Caco-2 (cell line): ENCODE measurements at places on chromosomes 13 and 19.

- H3K4me1 ChIP-seq: peaks cover 12% of the 10 kb centered on the region
- H3K27me3 ChIP-seq: no peaks in the 10 kb centered on the region
- no peaks in the 10 kb centered on the region for H3K36me3 ChIP-seq
- no peak overlapping the region for H3K27ac ChIP-seq
- no peak overlapping the region for H3K4me3 ChIP-seq
Measured at GRCh38 chr19:19774354-19775033, 41.6 kb upstream of the ZNF14 start.

- H3K4me3 ChIP-seq: no peak overlapping the region
- no peaks in the 10 kb centered on the region; the same call in 1 of the 2 replicates for H3K27me3 ChIP-seq
- H3K4me1 ChIP-seq: no peaks in the 10 kb centered on the region
- no peak overlapping the region for H3K27ac ChIP-seq
- no peaks in the 10 kb centered on the region for H3K36me3 ChIP-seq
Measured at GRCh38 chr19:39671739-39672363, 16.1 kb downstream of the LGALS16 start.

GRCh38 chr13:84659359-84659661, 777.0 kb upstream of the SLITRK1 start:
- H3K4me1 ChIP-seq: no peaks in the 10 kb centered on the region
- H3K4me3 ChIP-seq: no peak overlapping the region
- H3K27me3 ChIP-seq: no peaks in the 10 kb centered on the region
- DNase-seq: no peak
- no peak overlapping the region for H3K27ac ChIP-seq
- H3K36me3 ChIP-seq: no peaks in the 10 kb centered on the region

GRCh38 chr19:15115762-15116615, 8.8 kb downstream of the SYDE1 start:
- no peak overlapping the region for H3K27ac ChIP-seq
- no peak for DNase-seq
- peaks cover 5% of the 10 kb centered on the region for H3K36me3 ChIP-seq
- no peak overlapping the region for H3K4me3 ChIP-seq
- 0 out of 2 replicates have a peak, but pooled peaks cover 3% of the 10 kb centered on the region for H3K4me1 ChIP-seq

- no peaks in the 10 kb centered on the region for H3K27me3 ChIP-seq
- no peak overlapping the region for H3K27ac ChIP-seq
- 0 out of 2 replicates have a peak, but pooled peaks cover 6% of the 10 kb centered on the region for H3K4me1 ChIP-seq
- no peak overlapping the region for H3K4me3 ChIP-seq
- H3K36me3 ChIP-seq: no peaks in the 10 kb centered on the region
- no peak for DNase-seq
Measured at GRCh38 chr13:109567315-109567714, 219.1 kb downstream of the IRS2 start.

DNA sequence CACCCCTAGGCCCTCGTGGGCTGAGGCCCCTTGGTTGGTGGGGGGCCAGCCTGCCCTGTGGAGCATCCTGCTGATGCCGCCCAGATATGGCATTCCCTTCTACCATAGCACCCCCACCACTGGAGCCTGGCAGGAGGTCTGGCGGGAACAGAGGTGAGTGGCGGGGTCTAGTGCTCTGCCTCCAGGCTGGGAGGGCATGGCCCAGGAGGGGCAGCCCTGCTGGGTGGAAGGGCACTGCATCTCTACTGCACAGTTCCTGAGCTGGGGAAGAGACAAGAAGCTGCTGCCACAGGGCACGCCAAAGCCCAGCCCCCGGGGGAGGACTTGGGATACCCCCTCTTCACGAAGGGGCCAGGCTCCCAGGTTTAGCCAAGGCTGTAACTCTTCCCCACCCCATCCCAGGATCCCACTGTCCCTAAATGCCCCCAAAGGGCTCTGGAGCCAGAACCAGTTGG, 2.4 kb upstream of the KMT2B start:
- DNase-seq: no peak
- peaks cover 8% of the 10 kb centered on the region for H3K4me1 ChIP-seq
- no peaks in the 10 kb centered on the region for H3K36me3 ChIP-seq
- peak overlapping the region; percentile 82 for H3K27ac ChIP-seq

GRCh38 chr19:10286803-10287737, at the start of gene ICAM4:
Gene ICAM4 (plus strand): TSS chr19:10286955. CDS start chr19:10287013, 58 bp downstream.
- H3K4me1 ChIP-seq: peaks cover 53% of the 10 kb centered on the region
- H3K36me3 ChIP-seq: peaks cover 3% of the 10 kb centered on the region; the same call in 1 of the 2 replicates
- peak within 1 kb of the TSS; percentile 51 for H3K4me3 ChIP-seq
- no peaks in the 10 kb centered on the region for H3K27me3 ChIP-seq
- DNase-seq: peak; percentile 75

DNA sequence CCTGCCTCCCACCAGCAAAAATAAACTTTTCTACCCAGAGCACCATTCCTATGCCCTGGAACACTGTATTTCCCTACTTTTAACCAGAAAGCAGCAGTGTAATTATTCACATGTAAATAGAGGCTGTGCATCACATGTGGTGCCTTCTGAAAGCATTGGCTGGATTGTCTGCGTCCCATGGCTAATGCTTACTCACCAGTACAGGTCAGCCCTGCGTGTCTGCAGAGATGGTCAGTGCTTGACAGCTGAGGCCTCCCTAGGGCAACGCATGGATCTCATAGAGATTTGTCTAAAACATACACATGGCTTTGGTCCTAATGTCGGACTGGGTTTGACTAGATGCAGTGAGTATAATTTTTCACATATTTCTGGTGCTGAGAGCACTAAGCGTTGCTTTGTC, 64.2 kb downstream of the DPY19L3 start:
- no peaks in the 10 kb centered on the region for H3K36me3 ChIP-seq
- H3K27ac ChIP-seq: no peak overlapping the region
- no peak for DNase-seq
- H3K4me3 ChIP-seq: no peak overlapping the region
- H3K4me1 ChIP-seq: no peaks in the 10 kb centered on the region

- no peaks in the 10 kb centered on the region for H3K27me3 ChIP-seq
- no peak for DNase-seq
- H3K4me3 ChIP-seq: no peak overlapping the region
Measured at GRCh38 chr19:42245231-42245630, 2.8 kb upstream of the GSK3A start.

- no peaks in the 10 kb centered on the region for H3K4me1 ChIP-seq
- H3K4me3 ChIP-seq: no peak overlapping the region
- H3K27me3 ChIP-seq: no peaks in the 10 kb centered on the region
- H3K27ac ChIP-seq: no peak overlapping the region
- H3K36me3 ChIP-seq: no peaks in the 10 kb centered on the region
- no peak for DNase-seq
Measured at GRCh38 chr13:52810526-52810925, 37.9 kb downstream of the PCDH8 start.

DNA sequence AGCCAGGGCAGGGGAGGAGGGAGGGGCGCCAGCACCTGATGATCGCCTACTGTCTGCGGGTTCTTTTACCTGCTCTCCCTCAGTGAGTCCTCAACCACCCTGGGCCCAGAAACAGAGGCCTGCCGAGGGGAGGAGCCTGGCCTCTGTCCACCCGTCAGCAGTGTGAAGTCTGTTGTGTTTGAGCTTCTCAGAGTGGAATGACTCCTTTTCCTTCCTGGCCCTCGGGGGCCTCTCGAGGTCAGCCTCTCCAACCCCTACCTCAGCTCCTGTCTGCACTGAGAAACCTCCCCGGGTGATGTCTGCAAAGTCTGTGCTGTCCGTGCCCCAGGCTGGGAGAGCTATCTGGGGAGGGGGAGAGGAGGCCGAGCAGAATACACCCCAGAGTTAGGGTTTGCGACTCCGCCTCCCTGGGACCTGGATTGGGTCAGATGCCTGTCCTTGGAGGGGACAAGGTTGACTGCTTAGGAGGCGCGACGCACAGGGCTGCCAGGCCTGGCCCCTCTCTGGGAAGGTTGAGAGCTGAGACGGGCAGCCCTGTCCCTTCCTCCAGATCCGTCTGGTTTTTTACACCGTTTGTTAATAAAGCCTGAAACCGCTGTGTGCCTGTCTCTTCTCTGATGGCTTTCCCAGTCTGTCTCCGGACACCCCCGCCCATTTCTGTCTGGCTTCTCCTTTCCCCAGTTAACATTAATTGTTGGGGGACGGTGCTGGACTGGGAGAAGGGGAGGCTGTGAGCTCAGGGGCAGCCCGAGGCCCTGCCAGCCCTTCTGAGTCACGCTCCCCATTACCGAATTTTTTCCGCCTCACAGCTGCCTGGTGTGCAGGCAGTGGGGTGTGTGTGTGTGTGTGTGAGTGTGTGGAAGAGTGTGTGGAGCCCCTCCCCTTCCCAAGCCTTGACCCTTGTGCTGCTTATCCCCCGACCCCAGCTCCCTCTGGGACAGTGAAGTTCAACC, 989 bp upstream of the SSC5D start:
- no peaks in the 10 kb centered on the region for H3K27me3 ChIP-seq
- no peak overlapping the region for H3K4me3 ChIP-seq
- H3K4me1 ChIP-seq: 0 out of 2 replicates have a peak, but pooled peaks cover 3% of the 10 kb centered on the region

DNA sequence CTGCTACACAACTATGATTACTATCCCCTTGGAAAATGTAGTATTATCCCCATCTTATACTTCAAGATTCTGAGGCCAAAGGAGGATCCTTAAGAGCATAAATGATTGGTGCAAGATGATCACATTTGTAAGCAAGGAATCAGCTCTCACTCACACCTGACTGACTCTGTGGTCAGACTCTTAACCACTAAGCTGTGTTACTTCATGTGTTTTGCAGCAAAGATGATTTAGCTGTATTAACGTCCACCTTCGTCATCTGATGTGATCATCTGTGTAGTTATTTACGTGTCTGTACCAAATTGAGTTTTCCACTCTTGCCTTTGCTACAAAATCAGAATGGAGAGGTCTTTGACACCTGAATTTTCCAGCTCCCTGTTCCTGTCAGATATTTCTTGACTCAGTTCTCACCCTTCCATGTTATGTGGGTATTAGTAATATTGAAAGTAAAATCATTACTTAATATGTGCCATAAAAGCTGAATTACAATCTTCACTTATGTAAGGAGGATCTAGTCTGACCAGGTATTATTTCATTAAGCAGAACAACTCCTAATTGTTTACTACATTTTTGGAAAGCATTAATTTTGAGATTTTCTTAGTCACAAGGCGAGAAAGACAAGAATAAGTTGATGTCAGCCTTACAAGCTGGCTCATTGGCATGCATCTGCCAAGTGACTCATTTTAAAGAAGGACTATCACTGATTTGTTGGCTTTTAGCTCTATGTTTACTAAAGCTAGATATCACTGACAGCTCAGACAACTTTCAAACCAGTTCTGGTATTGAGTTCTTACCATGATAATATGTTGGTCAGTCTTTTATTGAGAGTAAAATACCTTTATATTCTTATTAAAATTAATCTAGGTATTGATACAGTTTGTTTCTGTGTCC, 1279.8 kb upstream of the PCDH9 start:
- H3K36me3 ChIP-seq: no peaks in the 10 kb centered on the region
- H3K27me3 ChIP-seq: no peaks in the 10 kb centered on the region
- no peak for DNase-seq
- H3K4me1 ChIP-seq: no peaks in the 10 kb centered on the region
- H3K4me3 ChIP-seq: no peak overlapping the region
- no peak overlapping the region for H3K27ac ChIP-seq

GRCh38 chr19:18662972-18663732, 20.3 kb upstream of the CRTC1 start:
- DNase-seq: no peak
- no peak overlapping the region for H3K4me3 ChIP-seq
- no peaks in the 10 kb centered on the region for H3K27me3 ChIP-seq

- peak; percentile 70 for DNase-seq
- no peak overlapping the region for H3K27ac ChIP-seq
- no peaks in the 10 kb centered on the region for H3K27me3 ChIP-seq
- no peak overlapping the region for H3K4me3 ChIP-seq
- H3K4me1 ChIP-seq: peaks cover 14% of the 10 kb centered on the region
Measured at GRCh38 chr19:1312767-1313694, 27.4 kb downstream of the EFNA2 start.

DNA sequence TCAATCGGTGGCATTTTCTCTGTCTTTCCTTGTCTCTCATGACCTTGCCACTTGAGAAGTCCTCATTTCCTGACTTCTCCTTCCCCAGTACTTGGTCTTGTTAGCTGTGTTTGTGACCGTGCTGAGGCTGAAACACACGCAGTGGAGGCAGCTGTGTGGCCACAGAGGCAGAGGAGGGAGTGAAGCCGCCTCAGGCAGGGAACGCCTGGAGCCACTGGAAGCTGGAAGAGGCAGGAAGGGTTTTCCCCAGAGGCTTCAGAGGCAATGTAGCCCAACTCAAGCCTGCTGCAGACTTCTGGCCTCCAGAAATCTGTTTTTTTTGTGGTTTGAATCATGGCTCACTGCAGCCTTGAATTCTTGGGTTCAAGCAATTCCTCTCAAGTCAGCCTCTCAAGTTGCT, 29.2 kb upstream of the ARGLU1 start:
- no peak overlapping the region for H3K27ac ChIP-seq
- no peaks in the 10 kb centered on the region for H3K27me3 ChIP-seq
- H3K36me3 ChIP-seq: no peaks in the 10 kb centered on the region
- H3K4me3 ChIP-seq: no peak overlapping the region
- H3K4me1 ChIP-seq: 0 out of 2 replicates have a peak, but pooled peaks cover 3% of the 10 kb centered on the region

DNA sequence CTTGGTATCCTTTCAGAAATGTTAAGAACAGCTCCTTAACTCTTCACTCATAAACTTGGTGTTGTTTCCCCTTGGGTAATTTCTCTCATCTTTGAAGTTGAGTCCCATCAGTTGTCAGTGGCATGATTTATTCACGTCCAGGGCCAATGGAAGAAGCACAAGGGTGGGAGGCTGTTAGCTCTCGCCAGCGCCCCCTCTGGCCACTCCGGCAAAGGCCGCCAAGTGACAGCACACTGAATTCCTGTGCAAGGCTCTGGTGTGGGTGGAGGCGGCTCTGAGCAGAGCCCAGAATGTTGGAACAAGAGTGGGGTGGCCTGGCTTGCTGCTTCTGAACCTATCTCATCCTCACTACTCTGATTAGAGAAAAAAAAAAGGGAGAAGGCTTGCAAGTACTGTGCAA, 13.1 kb upstream of the MEDAG start:
- H3K4me3 ChIP-seq: no peak overlapping the region
- DNase-seq: peak; percentile 58
- H3K27ac ChIP-seq: no peak overlapping the region
- H3K36me3 ChIP-seq: no peaks in the 10 kb centered on the region

- no peaks in the 10 kb centered on the region for H3K27me3 ChIP-seq
- no peak overlapping the region for H3K27ac ChIP-seq
- H3K4me3 ChIP-seq: no peak overlapping the region
- H3K36me3 ChIP-seq: no peaks in the 10 kb centered on the region
Measured at GRCh38 chr13:108961542-108962125, 332.2 kb downstream of the MYO16 start.

DNA sequence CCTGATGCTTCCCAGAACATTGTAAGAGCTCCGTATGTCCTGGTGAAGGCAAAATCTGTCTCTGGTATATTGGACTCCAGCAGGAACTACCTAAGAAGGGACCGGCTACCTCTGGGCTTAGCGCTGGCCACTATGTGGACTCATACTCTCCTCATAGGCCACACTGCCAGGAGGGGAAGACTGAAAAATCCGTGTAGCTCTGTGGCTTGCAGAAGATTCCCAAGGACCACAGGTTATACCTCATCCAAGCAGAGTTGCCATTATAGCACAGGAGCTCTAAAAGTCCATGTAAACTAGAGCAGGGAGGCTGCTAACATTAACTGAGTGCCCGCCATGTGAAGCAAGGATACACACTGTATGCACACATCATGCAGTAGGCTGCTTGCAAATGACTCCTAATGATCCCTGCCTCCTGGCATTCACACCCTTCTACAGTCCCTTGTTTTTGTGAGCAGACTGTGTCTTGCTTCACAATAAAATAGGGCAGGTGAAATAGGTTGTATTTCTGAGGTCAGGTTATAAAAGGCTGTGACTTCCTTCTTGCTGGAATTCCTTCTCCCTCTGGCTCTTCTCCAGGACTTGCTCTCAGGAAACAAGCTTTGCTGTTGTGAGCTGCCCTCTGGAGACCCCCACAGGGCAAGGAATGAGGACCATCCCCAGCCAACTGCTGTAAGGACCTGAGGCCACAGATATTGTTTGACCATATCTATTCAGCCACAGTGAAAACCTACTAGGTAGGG, 192.6 kb upstream of the UBL3 start:
- no peaks in the 10 kb centered on the region for H3K36me3 ChIP-seq
- peaks cover 16% of the 10 kb centered on the region for H3K4me1 ChIP-seq
- no peak overlapping the region for H3K4me3 ChIP-seq
- no peak overlapping the region for H3K27ac ChIP-seq
- no peak for DNase-seq
